ENCODE measurements at places on chromosomes 5 and 9. TPM values are rescaled to one million over a fixed set of nuclear protein-coding genes. Genes with fewer than 3 reads are reported as not detected.

Gene SHROOM1
- 6.7 TPM for total RNA-seq

Gene UGCG
- 184 TPM for total RNA-seq

Gene ELOVL7
- 0.13 TPM for total RNA-seq

Gene HTR1A
- not detected for total RNA-seq

Gene GRM6
- total RNA-seq, result not detected

Gene FAM114A2
- total RNA-seq, result 37.6 TPM

Gene SAXO1
- 0.13 TPM for total RNA-seq

Gene SOX30
- under 0.01 TPM for total RNA-seq

Gene CNTFR
- not detected for total RNA-seq

Gene TRIM36
- 0.13 TPM for total RNA-seq

Gene SLC34A1
- total RNA-seq, result not detected

Gene FAM170A
- not detected for total RNA-seq

Gene BTNL3
- total RNA-seq, result not detected

Gene GRAMD2B
- 17.6 TPM for total RNA-seq

Gene DHFR
- 26.7 TPM for total RNA-seq

Gene RASEF
- total RNA-seq, result 0.11 TPM

Gene LURAP1L
- 11.7 TPM for total RNA-seq

Gene CBY3
- total RNA-seq, result not detected

Gene NIPSNAP3A
- 61.6 TPM for total RNA-seq
